Type B pancreatic cell (in vitro differentiated cells): ENCODE measurements at places on chromosomes 6 and 20. TPM values are rescaled to one million over a fixed set of nuclear protein-coding genes. Genes with fewer than 3 reads are reported as not detected.

Gene RAET1G
- 0.53 and 2.1 TPM in 2 replicates for total RNA-seq

Gene KCNK15
- total RNA-seq: 0.31 and 0.36 TPM in 2 replicates

DNA sequence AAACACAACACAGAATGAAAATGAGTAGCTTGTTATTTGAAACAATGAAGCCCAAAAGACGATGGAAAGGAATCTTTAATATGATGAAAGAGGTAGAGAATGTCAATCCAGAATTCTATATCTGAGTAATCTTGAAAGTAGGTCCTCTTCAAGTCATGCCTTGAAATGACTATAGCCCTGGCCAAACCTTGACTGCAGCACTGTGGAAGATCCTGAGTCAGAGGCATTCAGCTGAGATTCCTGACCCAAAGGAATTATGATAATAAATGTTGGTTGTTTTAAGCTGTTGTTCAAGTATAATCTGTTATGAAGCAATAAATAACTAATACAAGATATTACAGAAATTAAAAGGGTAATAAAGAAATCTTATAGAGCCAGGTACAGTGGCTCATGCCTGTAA lies 64.8 kb downstream of the IBTK start:
- no peak for DNase-seq

GRCh38 chr6:121826156-121826810 lies 390.8 kb downstream of the GJA1 start:
- DNase-seq: no peak
